Kidney glomerular epithelial cell (primary cell): ENCODE measurements at places on chromosomes 11 and 22.

GRCh38 chr11:87251560-87251959, 213.8 kb downstream of the TMEM135 start:
- no peak for DNase-seq

DNA sequence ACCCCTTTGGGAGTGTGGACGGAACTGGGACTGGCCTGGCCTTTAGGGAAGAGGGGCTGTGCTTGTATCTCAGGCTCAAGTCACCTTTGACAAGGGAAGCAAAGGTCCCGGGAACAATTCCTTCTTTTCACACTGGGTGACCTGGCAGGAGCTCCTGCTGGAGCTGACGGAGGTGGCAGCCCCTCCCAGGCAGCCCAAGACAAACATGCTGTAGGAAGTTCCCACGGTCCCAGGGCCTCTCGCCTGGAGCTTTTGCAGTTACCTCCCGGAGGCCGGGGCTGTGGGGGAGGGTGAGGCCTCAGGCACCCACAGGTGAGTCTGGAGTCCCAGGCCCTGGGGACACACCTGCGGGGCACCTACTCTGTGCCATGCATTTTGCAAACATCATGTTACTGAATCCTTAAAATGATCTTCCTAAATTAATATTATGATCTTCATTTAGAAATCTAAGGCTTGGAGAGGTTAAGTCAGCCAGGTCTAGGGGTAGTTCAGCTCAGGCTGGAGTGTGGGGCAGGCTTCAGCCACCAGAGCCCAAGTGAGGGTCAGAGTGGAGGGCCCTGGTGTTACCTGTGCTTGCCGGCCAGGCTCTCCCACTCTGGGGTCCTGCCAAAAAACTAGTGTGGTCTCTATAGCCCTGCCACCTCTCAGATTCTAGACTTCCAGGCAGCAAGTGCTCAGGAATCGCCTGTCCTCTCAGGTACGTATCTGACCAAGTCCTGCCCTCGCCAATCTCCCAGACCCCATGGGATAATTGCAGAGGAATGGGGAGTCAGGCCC, 15.7 kb upstream of the MYEOV start:
- DNase-seq = no peak

DNA sequence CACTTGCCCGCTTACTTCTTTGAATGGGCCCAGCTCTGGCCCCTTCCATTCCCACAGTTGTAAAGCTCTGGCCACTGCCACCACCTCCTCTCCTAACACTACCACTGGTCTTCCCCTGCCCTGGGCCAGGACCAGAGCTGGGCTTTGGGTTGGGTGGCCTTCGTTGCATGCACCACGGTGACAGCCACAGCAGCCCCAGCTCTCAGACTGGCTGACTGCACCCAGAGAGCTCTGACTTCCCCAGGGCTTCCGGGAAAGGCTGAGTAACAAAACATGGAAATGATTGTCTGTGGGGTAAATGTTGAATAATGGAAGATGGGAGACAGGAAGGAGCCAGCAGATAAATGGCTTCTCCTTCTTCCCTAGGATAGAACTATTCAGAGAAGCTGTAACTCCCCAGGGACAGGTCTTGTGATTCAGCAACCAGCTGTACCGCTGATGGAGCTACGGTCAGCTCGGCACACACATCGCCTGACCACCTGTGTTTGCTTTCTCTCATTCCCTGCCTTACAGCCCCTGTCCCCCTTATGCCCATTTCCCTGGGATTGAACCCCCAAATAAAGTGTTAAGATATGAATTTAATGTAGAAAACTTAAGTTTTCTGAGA, 27.6 kb downstream of the SCN4B start:
- DNase-seq = no peak

- DNase-seq = no peak
Measured at GRCh38 chr11:46588131-46588530, 5.7 kb downstream of the AMBRA1 start.

- DNase-seq = no peak
Measured at GRCh38 chr11:82308979-82309378, 424.7 kb downstream of the FAM181B start.

DNA sequence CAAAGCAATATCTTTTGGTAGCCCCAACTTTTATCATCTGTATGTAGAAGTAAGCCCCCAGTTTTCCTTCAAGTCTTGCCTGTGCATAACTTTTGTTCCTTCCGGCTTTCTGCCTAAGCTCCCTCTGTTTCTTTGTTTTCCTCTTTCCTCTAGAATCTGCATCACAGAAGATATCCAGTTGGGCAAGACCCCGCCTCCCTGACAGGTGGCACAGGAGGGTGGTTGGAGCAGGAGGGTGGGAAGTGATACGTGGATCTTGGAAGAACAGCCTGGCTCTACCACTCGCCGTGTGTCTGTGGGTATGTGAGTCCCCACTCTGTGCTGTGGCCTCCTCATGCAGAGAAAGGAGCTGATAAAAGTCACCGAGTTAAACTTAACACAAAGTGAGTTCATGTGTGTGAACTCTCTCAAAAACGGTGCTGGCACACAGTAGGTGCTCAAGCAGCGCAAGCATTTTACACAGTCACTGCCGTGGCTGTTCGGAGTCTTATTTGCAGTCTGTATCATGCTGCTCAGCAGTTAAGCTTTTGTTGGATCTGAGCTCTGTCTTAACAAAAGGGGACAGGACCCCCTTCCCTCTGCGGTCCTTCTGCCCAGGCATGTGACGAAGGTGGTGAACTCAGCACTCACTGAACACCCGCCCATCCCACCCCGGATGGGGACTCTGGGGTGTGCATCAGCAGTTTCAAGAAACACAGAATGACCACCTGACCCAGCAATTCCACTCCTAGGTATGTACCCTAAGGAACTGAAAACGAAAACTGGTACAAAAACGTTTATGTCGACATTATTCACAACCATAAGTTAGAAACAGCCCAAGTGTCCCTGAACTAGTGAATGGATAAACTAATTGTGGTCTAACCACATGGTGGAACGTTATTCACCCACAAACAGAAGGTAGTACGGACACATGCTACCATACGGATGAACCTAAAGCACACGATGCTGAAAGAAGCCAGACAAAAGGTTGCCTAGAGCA, 249.1 kb downstream of the CTTN start:
- no peak for DNase-seq

- no peak for DNase-seq
Measured at GRCh38 chr11:47724041-47724729, 9.0 kb upstream of the AGBL2 start.

DNA sequence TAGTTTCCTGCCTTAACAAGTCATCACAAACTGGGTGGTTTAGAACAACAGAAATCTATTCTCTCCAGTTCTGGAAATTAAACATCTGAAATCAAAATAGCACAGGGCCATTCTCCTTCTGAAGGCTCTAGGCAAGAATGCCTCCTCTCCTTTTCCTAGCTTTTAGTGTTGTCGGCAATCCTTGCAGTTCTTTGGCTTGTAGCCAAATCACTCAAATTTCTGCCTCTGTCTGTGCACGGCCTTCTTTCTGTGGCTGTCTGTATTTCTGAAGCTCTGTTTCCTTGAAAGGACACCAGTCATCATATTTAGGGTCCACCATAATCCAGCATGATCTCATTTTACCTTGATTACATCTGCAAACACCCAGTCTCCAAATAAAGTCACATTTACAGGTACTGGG, 795.5 kb downstream of the METTL15 start:
- DNase-seq = no peak

GRCh38 chr11:106493751-106494150, 416.3 kb downstream of the AASDHPPT start:
- DNase-seq = no peak

- peak; percentile 3 for DNase-seq
Measured at GRCh38 chr11:84468235-84468634, 1158.9 kb downstream of the DLG2 start.

GRCh38 chr11:15874704-15875103, 481.6 kb downstream of the SOX6 start:
- DNase-seq = no peak

GRCh38 chr22:36377022-36377631, 10.6 kb downstream of the MYH9 start:
- no peak for DNase-seq

DNA sequence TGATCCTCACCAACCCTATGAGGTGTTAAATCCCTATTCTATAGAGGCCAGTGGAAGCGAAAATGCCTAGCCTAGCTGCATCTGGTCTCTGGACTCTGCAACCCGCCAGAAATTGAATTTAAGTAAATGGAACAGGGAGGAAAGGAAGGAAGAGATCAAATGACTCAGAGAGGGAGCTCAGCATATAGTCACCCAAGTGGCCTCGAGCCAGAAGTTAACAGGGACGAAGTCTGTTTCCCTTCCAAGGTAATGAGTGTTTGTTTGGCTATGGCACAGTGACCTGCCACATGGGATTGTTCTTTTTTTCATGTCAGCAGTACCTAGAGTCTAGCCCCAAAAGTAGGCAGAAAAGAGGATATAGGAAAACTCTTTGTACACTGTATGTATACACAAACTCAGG, 66.3 kb downstream of the PAK1 start:
- DNase-seq = peak; percentile 64

DNA sequence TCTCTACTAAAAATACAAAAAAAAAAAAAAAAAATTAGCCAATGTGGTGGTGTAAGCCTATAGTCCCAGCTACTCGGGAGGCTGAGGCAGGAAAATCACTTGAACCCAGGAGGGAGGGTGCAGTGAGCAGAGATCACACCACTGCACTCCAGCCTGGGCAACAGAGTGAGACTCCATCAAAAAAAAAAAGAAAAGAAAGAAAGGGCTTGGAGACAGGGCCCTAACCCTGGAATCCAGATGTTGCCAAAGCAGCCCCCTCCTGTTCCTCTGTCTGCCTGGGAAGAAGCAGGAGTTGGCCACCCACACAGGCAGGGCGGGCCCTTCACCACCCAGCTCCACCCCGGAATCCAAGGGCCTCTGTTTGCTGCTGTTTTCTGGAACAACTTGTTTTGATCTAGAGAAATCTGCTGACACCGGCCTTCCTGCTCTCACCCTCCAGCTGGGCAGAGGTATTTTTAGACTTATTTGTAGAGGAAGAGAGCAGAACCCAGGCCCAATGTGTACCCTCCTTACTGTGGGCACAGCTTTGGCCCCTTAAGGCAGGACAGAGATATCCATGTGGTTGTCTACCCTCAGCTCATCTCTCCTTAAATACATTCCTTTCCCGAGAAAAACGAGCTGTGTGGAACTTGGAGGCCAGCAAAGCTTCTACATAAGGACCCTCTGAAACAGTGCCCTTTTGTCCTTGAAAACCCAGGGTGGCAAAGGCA, 2.7 kb upstream of the NEAT1 start:
- DNase-seq = no peak

DNA sequence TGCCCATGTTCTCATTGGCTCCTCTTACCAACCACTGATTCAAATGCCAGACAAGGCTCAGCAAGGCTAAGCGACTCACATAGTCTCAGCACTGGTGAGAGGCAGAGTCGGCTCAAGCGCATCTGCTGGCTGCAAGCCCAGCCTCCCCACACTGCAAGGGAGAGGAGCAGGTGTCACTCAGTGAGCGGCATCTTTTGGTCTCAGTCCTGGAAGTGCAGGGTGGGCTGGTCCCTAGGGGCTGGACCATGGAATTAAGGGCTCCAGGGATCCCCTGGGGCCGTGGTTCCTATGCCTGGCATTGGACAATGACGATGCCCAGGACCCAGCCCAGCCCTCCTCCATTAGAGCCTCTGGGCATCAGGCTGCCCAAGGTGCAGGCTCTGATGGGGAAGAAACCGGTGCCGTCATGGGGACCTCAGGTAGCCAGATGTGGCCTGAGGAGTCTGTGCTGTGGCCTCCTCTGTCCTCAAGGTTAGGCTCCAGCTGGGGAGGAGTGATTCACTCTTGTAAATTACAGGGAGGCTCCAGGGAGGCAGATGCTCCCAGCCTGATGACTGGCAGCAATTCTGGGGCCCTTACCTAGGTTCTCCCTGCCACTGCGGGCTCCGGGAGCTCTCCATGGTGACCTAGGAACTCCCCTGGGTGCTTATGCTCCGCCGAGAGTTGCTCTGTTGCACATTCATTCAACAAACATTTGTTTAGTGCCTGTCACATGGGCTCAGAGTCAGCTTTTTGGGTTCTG, 28.0 kb downstream of the FADS2 start:
- no peak for DNase-seq

DNA sequence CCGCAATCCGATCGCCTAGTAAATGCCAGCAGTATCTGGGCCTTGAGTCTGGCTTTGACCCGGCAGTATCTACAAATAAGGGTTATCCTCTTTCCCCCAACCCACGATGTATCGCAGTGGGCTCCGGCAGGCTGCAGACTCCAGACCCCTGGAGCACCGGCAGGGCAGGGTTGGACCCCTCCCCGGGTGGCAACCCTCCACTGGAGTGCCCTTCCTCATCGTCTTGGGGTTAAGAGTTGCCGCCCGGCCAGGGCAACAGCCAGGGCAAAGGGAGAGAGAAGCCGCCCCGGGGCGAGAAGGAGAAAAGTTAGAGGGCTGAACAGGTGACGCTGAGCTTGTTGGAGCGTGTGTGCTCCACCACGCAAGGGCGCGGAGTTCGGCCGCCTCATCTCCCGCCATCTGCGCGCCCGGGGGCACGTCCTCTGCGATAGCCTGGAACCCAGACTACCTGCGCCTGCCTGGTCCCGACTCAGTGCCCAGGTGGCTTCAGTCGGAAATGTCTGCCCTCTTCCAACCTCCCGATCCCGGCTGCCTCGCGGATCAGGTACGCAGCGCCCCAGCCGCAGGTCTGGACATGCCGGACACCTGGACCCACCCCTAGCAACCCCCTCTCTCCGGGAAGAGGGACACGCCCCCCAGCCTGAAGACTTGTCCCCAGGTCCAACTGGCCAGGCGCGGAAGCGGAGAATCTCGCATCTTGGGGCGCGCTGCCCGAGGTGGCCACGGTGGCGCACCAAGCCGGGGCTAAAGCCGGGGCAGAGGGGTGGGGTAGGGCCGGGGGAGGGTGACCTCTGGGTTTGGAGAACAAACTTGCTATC, 1.2 kb downstream of the DSCAML1 start:
- no peak for DNase-seq

DNA sequence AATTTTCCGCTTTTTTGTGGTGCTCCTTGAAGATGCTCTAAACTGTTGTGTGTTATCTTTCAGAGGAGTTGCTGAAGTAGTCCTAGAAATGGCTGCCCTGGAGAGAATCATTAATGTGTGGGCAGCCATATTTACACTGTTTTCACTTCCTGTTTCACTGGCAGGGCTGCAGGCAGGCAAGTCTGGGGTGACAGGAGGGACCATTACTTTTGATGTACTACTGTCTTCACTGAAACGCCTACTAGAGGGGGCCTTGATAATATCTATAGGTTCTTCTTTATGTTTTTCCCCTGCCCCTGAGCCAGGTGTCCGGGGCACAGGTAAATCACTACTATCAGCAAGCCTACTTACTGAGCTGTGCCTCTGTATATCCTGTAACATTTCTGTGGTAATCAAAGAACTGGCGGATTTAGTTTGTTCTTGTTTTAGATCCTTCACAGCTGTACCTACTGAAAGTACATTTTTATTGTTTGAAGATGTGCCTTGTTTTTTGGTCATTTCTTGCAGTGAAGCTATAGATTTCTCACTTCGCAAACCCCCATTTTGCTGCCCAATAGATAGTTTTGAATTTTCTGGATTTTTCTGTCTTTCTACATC, 39.7 kb downstream of the ACAT1 start:
- DNase-seq = no peak

GRCh38 chr11:45995342-45995734, 72.9 kb downstream of the LARGE2 start:
- DNase-seq = no peak
